ENCODE measurements at places on chromosomes 12 and 14. TPM values are rescaled to one million over a fixed set of nuclear protein-coding genes. Genes with fewer than 3 reads are reported as not detected.

The KRT83 gene
- not detected for total RNA-seq

The LIN7A gene
- total RNA-seq: 6.1 TPM

The SOAT2 gene
- 0.21 TPM for total RNA-seq

The RPL10L gene
- not detected for total RNA-seq

The VRTN gene
- not detected for total RNA-seq

The SERPINA5 gene
- not detected for total RNA-seq

The BCL11B gene
- total RNA-seq: 101 TPM

The ITPK1 gene
- 35.9 TPM for total RNA-seq

The PMCH gene
- total RNA-seq: not detected

The LTB4R2 gene
- total RNA-seq: 12.6 TPM

The NRL gene
- total RNA-seq: 1.2 TPM

The E2F7 gene
- total RNA-seq: 0.10 TPM

Data from mononuclear cell (primary cell).